ENCODE measurements at places on chromosomes 6 and 20.

- no peak for DNase-seq
Measured at GRCh38 chr6:163643866-163644265, 229.3 kb downstream of the QKI start.

DNA sequence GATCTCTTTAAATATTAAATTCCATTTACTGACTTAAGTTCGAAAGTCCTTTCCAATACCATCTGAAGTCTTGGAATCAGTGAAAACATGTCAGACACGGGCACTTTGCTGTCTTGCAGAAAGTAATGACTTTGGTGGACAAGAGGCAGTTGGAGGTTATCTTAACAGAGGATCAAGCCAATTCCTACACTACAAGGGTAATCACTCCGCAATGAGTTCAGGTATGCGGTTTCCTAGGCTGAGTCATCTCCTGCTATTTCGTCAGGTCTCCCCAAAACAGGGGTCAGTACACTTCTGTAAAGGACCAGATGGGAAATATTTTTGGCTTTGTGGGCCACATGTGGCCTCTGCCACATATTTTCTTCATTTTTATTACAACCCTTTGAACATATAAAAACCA is 656.6 kb downstream of the KIF16B start:
- no peak for DNase-seq

- no peak for DNase-seq
Measured at GRCh38 chr20:24459733-24460132, 9.7 kb upstream of the SYNDIG1 start.

DNA sequence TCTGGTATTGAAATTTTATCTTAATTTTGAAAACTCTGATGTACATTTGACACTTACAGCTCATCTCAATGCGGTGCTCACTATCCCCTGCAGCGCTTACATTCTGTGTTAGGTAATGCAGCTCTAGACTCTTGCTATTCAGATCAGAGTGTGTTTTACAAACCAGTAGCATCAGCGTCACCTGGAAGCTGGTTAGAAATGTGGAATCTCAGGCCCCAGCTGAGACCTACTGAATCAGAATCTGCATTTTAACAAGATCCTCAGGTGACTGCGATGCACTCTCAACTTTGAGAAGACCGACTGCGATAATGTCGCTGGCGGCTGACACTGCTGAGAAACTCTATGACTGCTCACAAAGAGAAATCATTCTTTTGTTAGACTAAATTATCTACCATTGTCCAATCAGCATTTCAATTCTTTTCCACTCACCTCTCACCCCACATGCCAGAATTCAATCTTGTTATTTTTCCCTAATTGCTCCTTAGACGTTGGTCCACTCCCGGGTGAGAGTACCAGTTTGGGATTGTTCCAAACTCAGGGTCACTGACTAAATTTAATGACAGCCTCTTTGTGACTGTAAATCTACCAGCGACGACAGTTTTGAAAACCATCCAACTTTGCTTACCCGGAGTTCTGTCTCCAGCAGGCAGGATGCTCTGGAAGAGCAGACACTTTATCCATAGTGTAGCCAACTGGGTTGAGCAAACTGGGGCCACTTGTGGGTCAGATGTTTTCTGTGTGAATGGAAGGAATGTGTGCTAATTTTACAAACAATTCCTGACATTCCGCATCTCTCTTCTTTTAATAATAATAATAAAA is 140.1 kb upstream of the BTBD3 start:
- DNase-seq: no peak

- peak; percentile 79 for DNase-seq
Measured at GRCh38 chr20:50169329-50169823, 15.9 kb upstream of the PEDS1 start.

DNA sequence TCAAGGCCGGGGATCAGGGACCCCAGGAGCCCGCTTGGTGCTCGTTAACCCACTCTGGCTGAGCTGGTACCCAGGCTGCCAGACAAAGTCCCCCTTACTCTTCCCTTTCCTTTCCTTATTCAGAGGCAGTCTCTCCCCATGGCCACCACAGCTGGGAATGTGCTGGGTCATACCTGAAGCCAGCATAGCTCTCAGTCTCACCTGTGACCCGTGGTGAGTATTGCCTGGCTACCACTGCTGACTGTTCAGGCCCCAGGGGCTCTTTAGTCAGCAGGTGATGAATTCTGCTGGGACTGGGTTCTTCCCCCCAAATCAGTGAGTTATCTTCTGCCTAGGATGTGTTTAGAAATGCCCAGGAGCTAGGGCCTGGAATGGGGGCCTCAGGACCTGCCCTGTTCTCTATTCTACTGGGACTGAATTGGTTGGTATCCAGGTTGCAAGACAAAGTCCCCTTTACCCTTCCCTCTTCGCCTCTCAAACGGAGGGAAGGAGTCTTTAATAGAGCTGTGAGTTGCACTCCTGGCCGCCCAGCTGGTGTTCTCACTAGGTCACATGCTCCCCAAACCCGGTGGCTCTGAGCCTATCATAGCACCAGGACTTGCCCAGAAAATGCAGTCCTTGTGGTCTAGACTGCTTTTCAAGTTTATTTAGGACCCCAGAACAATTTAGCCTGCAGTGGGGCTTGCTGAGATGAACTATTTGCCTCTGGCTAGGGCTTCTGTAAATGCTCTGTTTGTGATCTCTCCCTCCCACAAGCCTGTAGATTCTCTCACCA is 64.6 kb downstream of the MYO6 start:
- no peak for DNase-seq

GRCh38 chr20:46568570-46569129 is 18.2 kb upstream of the OCSTAMP start:
- no peak for DNase-seq

- DNase-seq: no peak
Measured at GRCh38 chr6:43216200-43216599, 13.1 kb downstream of the DNPH1 start.

DNA sequence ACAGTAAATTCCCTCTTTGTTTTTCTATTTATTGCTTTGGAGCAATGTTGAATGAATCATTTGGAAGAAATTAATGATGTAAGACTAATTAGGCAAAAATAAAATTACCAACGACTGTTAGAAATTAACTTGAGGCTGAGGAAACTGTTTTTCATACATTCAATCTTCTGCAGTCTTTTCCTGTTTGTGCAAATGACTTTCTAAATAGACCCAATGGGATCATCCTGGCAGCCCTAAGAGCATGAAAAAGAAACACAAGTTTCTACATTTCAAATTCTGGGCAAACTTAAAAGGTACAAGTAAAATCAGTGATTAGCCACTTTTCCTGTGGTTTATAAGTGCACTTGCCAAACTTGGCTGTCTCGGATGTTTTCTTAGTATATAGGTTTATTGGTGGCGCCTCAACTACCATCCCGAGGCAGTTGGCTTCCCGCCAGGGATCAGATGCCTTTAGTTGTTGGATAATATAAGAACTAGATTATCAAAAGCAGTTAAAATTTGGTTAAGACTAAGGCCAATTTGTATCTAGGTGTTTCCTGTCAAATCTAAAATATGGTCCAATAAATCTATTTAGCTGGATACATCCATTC is 181.2 kb downstream of the ISM1 start:
- DNase-seq: no peak

DNA sequence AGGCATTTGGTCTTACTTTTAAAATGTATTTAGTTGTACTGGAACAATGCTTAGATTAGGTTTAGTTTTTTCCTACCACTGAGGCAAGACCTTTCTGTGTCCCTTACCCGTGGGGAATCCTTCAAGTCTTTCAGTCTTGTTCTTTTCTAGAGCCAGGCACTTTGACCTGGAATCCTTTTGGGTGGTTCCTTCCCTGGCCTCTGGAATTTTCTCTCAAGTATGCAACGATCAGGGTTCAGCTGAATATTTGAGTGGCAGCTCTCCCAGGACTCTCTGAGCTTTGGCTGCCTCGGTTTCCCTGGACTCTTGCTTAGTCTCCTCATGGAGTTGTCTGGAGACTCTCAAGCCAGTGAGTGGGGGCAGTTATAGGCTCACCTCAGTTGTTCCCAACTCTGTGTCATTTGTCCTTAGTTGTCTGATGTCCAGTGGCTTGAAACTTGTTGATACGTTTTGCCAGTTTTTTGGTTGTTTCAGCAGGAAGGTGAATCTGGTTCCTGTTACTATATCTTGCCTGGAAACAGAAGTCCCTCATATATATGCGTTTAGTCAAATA is 118.1 kb downstream of the QKI start:
- DNase-seq: no peak

DNA sequence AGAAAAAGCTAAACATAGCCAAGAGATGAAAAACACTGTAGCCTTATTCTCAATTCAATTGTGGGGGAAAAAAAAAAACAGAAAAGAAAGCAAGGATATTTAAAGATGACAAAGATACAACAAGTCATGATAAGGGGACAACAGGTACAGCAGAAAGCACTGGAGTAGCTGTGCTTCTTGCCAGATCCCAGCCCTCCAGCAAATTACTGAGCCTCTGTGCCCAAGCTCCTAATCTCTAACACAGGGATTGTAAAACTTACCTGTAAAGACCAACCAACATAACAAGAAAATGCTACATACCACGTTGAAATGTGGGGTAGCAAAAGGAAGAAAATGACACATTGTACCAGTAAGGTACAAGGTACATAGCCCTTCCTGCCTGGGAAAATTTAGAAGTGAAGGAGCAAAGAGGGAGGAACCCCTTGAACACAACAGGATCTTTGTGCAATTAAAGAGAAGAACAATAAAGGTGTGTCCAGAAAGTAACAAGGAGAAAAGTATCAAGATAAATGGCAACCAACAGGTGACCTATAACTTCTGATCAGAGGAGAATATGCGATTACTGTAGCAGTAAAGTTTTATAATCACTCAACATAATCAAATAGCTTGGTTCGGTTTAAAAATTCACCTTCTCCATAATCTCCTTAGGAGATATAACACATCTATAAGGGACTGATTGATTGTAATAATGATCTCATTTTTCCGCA is 30.6 kb downstream of the PREP start:
- no peak for DNase-seq

DNA sequence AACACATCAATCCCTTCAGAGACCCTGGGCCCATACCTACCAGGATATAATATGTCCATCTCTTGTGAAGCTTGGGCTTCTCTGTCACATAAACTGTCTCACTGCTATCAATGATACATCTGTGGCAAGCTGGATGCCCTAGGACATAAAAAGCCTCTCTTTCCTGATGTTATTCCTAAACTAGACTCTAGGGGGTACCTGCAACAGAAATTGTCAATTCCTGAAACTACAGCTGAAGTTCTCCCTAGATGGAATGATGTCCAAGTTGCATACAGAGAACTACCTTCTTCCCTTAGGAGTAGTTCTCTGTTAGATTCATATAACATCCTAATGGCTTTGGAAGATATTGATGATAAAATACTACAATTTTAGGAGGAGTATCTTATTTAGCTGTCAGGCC is 35.8 kb downstream of the TBX18 start:
- DNase-seq: no peak

DNA sequence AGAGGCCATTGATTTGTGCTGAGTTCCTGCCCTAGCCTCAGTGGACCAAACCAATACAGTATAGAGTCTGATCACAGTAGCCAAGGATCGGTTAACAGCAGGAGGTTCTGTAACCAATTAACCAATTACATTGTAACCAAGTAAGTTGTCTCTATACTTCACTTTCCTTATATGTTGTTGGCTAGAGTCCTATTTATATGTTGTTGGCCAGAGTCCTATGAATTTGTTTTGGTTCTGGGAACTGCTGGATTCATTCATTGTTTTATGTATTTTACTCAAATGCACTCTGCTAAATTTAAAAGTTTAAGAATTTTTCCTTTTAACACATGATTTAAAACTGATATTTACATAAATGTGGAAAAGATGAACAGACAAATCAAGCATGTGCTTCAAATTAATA is 597.4 kb upstream of the HS3ST5 start:
- no peak for DNase-seq

DNA sequence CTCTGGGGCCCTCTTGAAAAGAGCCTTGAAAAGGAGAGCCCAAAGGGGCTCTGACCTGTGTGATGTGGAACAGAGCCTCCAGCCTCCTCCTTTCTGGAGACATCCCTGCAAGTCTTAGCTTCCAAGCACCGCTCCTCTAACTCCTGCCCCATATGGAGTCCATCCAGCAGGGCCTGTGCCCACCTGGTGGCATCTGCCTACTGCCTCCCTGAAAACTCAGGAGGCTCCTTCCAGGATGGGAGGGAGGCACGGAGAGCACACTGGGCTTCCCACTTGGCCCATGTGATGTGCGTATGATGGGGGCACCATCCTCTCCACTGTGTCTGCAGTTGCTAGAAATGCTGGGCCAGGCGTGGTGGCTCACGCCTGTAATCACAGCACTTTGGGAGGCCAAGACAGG is 98.1 kb downstream of the SYNDIG1 start:
- DNase-seq: no peak

- DNase-seq: no peak
Measured at GRCh38 chr6:62283796-62284411, 2.1 kb downstream of the KHDRBS2 start.

GRCh38 chr20:25160467-25160866 is 35.0 kb upstream of the ENTPD6 start:
- no peak for DNase-seq

- DNase-seq: no peak
Measured at GRCh38 chr20:59788196-59788735, 145.2 kb downstream of the SYCP2 start.

- DNase-seq: no peak
Measured at GRCh38 chr20:37395921-37396415, 50.0 kb downstream of the SRC start.

GRCh38 chr20:37846573-37846972 is 56.4 kb upstream of the VSTM2L start:
- no peak for DNase-seq

GRCh38 chr6:109477184-109477583 is 5.8 kb downstream of the ZBTB24 start:
- no peak for DNase-seq

- DNase-seq: no peak
Measured at GRCh38 chr6:169213814-169214520, 39.7 kb downstream of the THBS2 start.

GRCh38 chr6:27893836-27894807 is 18.1 kb downstream of the OR2B2 start:
- DNase-seq: peak; percentile 37

GRCh38 chr6:137323860-137324259 is 104.7 kb upstream of the IFNGR1 start:
- no peak for DNase-seq

DNA sequence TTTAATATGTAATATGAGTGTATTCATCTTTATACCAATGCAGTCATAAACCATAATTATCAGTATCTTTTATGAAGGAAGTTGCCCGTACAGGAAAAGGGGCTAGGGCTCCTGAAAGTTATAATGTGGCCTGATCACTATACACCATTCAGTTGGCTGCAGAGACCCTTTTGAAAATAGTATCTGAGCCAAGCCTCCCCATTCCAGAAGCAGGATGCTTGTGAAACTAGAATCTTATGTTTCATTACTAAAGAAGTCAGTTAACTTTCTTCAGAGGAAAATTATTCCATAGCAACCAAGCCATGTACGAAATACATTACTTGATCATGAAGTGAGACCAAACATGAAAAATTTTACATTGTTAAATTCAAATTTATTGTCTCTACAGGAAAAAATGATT is 251.5 kb upstream of the TCF21 start:
- DNase-seq: no peak

GRCh38 chr6:119024111-119024510 is 54.4 kb downstream of the FAM184A start:
- DNase-seq: no peak

GRCh38 chr20:16699293-16699692 is 30.5 kb upstream of the SNRPB2 start:
- no peak for DNase-seq

Data from stimulated activated CD4-positive, alpha-beta T cell treated with anti-CD3 and anti-CD28 coated beads, Interleukin-1b, Interleukin-23, amount 100 ng/mL, for 4 hours (primary cell).